ENCODE measurements at places on chromosomes 7 and 10.

DNA sequence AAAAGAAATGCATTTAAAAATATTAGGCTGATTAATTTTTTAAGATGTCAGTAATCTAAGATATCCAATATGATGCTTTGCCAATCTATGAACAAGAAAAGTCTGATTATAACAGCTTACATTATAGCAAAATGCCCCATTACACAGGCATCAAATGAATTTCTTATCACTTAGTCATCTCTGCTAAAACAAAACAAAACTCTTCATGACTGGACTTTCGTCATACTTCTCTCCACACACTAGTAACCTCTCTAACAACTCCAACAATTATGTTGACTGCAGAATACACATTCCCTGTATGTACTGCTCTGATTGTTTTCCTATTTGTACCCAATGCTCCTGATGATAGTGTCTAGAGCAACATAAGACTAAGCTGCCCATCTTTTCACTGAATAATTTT is 3.8 kb upstream of the MKI67 start:
- DNase-seq = no peak

DNA sequence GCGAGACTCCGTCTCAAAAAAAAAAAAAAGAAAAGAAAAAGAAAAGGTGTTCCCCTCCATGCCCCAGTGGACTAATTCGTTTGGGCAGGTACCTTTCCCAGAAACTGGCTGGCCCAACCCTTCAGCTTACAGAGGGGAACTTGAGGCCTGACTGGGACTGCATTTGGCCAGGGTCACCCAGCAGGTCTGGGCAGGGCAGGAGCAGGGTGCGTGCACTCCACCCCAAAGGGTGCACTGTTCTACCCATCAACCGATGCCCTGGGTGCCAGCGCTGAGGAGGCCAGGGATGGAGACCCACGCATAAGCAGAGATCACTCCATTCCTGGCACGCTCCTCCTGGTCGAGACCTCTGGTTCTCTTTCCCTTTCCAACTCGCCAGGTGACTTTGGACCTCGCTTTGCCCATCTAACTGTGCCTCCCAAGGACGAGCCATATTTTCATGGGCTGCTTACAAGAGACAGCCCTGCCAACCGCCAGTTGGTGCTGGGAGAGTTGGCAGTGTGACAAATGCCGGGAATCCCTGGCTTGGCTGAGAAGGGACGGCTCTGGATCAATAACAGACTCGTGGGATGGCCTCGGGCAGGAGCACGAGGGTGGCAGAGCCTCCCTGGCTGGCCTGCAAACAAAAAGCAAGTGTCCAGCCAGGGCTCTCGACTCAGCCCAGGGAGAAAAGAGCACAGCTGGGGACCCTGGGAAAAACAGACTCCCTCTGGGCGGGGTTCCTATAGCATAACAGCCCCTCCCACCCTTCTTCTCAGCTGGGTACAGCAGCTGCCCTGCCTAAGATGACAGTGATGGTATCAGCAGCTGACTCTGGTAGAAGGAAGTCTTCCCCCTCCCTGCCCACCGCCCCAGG is 7.9 kb downstream of the HSPB1 start:
- no peak for DNase-seq

DNA sequence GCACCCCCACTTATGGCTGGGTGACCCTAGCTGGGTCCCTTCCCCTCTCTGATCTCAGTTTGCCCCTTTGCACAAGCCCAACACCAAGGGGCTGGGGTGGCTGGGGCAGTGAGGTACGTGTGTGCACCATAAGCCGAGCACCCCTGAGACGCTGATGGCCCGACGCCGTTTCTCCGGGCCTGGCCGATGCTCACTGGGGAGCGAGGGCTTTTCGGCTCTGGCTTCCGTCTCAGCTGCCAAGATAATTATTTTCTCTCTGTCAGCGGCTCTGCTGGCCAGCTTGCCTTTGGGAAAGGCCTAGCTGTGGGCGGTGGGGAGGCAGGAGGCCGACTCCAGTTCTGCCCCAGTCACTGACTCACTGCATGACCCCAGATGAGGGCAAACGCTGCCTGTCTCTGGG is 91.0 kb downstream of the ZMIZ1 start:
- no peak for DNase-seq

DNA sequence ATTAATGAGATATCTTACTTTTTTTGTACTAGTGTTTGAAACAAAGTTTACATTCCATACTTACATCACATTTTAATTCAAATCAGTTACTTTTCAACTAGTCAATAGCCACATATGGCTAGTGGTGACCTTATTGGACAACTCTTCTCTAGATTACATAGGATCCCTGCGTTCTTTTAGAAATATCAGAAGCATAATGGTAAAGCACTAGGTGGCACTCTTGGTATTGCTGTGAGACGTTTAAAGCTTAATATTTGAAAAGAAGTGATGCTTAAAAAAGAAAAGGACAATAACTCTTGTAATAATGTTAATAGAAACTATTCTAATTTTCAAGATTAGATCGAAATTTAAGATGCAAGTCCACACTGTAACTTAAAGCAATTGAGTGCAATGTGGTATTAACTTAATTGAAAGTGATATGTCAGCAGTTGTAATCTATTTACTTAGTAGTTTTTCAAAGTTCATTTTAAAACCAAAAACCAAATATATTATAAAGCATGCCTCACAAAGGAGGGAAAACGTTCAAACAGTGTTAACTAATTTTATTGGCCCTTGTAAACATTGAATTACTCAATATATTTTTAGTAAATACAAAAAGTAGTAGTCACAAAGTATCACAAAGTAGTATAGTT is 339.1 kb downstream of the ATRNL1 start:
- DNase-seq = no peak

- DNase-seq = no peak
Measured at GRCh38 chr10:83816942-83817341, 322.4 kb upstream of the GHITM start.

DNA sequence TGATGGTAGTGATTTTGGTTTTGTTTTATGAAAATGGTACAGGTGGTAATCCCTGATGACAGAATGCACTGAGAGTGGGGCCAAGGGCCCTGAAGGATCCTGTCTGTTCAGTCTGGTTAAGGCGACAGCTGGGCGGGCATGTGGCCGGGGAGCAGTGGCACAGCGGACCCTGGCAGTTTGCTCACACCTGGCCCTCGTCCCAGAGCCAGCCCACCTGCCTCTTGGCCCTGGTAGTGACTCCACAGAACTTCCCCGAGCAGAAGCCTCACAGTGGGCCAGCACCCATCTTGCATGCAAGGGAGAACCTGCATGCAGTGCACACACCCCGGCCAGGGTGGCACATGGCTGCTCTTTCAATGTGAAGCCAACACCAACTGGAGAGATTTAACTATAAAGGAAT is 82.8 kb downstream of the ALOX5 start:
- no peak for DNase-seq

DNA sequence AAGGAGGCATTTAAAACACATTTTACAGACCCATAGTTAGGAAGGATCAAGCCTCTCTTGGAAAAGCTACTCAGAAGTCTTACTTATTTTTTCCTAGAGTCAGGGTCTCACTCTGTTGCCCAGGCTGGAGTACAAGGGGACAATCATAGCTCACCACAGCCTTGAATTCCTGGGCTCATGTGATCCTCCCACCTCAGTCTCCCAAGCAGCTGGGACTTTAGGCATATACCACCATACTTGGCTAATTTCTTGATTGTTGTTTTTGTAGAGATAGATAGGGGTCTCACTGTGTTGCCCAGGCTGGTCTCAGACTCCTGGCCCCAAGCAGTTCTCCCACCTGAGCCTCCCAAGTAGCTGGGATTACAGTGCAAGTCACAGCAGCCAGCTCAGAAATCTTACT is 354.7 kb upstream of the GALNT17 start:
- DNase-seq = no peak

DNA sequence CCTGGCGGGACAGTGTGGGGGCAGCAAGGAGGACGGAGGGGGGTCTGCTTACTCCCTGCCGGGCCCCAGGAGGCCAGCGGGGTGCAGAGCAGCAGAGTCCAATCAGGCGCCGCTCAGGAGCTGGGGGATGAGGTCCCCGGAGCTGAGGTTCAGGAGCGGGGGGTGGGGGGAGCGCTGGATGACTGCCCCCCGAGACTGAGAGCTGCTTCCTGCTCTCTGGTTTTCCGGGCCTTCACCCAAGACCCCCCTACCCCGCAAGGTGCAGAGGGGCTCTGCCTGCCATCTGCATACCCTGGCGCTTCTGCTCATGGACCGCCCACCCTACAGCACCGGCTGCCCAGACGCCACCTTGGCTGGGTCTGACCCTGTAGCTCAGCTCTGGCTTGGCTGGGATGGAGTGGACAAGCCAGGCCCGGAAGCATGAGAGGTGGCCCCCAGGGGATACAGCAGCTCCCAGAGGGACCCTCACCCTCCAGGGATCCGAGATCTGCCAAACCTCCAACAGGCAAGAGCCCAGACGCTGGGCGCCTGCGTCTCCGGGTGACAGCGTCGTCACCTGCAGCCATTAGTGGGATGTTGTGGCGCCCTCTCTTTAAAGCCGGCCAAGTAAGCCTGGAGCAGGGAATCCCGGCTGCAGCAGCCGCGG is 930 bp downstream of the KNDC1 start:
- DNase-seq = no peak

DNA sequence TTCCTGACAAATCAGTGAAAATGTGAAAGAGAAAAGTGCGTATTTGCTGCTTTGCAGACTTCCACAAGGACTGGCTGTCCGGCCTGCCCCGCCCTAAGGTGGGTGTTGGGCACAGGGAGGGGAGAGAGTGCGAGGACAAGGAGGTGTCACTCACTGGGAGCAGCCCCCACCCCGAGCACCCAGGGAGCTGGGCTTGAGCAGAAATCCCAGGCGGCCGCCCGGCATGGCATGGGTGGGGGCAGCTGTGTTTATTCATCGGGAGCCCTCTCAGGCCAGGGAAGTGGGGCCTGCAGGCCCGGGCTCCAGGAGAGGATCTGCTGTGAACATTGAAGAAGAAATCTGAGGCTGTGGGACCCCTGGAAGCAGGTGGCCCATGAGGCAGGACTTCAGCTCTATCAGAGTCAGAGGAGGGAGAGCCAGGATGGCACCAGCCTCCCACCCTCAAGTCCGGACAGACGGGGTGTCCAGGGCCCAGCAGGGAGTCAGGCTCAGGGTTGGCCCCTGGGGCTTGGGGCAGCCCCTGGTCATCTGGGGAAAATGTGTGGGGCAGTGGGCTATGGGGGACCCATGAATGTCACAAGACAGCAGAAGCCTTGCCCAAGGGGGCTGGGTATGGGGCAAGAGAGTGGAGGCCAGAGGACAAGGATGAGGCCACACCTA is 164.4 kb upstream of the PPP2R2D start:
- DNase-seq = no peak

DNA sequence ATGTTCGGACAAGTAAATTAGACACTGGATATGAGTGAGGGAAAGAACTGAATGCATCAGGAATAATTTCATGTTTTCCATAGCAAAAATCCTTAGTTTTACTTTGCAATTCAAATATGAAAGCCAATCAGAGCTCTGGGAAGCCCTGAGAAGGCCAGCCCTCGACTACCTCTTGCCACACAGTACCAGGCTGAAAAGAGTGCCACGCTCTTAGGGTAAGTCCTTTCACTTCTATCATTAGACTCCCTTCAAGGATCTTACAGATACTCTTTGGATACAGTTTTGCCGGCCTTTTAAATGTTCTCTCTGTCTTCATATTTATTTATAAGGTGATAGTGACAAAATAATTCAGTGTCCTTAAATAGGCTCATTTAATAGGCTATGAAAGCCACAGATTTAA is 1.9 kb downstream of the COBL start:
- DNase-seq = no peak

- DNase-seq = no peak
Measured at GRCh38 chr7:134900166-134900982, 85.9 kb upstream of the AGBL3 start.

DNA sequence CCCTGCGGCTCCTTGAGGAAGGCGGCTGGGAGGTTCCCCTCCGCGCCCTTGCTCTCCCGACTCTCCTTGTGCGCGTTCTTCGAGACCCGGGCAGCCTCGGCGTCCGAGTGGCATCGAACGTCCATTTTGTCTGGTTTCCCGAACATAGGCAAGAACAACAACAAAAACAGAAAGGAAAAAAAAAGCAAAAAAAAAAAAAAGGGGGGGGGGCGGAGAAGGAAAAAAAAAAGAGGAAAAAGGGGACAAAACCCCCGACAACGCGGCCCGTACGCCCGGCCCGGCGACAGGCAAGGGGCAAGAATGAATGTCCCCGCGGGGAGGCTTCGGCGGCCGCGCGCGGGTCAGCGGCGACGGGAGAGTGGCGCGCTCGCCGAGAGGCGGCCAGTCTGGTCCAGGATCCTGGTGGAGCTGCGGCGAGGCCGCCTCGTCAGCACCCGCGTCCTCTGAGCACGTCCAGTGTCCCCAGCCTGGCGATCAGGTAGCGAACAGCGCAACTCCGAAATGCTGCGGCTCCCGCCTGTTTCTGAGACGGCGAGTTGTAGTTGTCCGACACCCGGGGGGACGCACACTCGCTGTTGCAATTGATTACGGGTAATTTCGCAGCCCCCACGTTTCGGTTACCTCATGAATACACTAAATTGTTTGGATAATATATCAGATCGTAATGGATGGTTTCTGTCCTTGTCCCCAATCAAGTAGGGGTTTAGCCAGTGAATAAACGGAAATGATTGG is at the start of gene VAX1:
Gene VAX1, minus strand, starts transcription at position 360 of the 732 bp plus-strand sequence. Its CDS starts 214 bp downstream, at position 146.
- DNase-seq = no peak

DNA sequence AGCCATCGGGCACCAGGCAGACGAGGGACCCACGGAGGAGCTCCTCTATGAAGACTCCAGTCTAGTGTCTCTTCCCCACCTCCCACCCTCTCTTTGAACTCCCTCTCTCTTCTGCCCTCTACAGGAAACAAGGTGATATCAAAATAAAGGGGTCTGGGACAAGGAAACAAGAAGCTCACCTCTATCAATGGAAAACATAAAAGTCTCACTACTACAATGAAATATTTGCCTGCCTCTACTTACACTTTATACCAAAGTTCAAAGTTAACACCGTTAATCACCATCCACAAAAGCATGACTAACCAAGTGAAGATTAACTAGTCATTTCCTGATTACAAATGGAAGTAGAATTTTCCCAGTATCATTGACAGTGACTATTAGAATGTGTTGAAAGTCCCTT is 82.2 kb downstream of the PARD3 start:
- no peak for DNase-seq

- DNase-seq = no peak
Measured at GRCh38 chr7:47738563-47739166, 156.8 kb upstream of the TNS3 start.

- no peak for DNase-seq
Measured at GRCh38 chr10:19480353-19480752, 335.9 kb upstream of the PLXDC2 start.

- no peak for DNase-seq
Measured at GRCh38 chr10:106185951-106186350, 978.6 kb downstream of the SORCS1 start.

GRCh38 chr10:63561341-63561740 is 40.1 kb downstream of the REEP3 start:
- no peak for DNase-seq

GRCh38 chr7:50664461-50664922 is 99.3 kb upstream of the DDC start:
- no peak for DNase-seq

DNA sequence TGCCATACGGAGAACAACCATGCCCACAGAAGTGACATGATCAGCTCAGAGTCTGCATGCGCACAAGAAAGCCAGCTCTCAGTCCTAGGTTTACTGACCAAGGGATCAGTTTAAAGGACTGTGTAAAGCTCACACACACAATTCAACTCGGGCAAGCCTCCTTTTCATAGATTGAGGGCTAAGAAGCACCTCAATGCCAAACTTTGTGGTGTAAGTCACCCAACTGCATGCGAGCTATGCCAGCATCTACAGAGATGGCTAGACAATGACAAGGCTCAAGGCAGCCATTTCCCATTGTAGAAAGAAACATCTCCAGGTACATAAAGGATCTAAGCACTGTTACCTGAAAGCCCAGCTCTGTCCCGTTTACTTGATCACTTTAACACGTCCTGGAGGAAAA is 36.8 kb downstream of the GPAM start:
- no peak for DNase-seq

GRCh38 chr7:102912742-102913141 is at the start of gene LRRC17:
LRRC17 (plus strand) TSS chr7:102913000; CDS start chr7:102933914, 20,914 bp downstream.
- no peak for DNase-seq

Data from activated naive CD8-positive, alpha-beta T cell treated with anti-CD3 and anti-CD28 coated beads, Interleukin-2, amount 50 U/mL, for 24 hours (primary cell).